Fibroblast of skin of back (primary cell): ENCODE measurements at places on chromosomes 2 and 18.

GRCh38 chr2:177282787-177283572, 18.5 kb upstream of the NFE2L2 start:
- DNase-seq, result no peak

DNA sequence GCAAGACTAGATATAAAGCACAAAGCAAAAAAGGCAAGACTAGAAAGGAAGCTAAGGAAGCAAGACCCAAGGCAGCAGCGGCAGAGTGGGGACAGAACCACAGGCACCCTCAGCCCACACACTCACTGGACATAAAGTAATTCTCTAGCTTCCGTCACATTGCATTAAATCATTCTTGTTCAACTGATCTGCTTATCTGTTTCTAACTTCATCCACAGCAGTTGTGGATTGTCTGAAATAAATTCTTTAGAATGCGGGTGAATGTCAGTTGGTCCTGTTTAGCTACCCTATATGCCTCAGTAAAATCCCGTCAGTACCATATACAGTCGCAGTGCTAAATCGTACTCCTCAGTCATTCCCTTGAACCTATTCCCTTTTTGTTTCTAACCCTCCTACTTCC, 183.2 kb upstream of the SLC39A10 start:
- no peak for DNase-seq

DNA sequence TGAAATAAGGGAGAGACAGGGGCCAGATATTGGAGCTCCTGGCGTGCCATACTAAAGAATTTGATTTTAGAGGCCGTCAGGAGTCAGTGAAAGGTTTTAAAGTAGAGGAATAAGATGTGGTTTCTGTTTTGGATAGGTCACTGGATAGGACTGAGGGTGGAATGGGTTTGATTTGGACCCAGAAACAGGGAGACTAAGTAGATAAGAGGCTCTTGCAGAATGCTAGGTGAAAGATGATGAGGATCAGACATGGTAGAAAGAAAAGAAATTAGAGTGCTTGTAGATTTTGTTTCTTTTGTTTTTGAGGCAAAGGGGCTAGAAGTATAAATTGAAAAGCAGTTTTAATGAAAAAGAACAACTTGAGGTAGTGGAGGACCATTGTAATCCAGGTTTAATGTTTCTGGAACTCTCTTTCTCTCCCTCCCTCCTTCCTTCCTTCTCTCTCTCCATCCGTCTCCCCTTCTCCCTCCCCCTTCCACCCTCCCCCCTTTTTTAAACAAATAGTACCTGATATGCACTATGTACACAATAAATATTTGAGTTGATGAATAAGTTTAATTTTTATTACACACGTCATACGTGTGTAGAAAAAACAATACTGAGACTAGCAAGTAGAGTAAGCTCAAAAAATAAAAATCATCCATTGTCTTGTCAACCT, 1.9 kb downstream of the NDUFV2 start:
- DNase-seq, result no peak

DNA sequence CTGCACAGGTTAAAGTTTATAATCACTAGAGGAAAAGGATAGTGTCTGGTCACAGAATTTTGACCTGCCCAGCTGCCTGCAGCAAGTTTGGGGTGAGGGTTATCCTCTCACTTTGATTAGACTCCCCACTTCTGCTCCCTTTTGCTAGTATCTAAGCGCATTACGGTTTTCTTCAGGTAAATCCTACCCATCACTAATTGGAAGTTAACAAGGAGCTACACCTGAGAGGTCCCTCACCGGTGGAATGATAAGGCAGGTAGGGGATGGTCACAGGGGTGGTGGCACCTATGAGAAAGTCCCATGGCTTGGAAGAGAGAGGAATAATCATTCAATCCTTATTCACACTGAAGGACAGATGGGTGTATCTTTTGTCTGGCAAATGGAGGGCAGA, 7.6 kb downstream of the BCL2 start:
- no peak for DNase-seq

DNA sequence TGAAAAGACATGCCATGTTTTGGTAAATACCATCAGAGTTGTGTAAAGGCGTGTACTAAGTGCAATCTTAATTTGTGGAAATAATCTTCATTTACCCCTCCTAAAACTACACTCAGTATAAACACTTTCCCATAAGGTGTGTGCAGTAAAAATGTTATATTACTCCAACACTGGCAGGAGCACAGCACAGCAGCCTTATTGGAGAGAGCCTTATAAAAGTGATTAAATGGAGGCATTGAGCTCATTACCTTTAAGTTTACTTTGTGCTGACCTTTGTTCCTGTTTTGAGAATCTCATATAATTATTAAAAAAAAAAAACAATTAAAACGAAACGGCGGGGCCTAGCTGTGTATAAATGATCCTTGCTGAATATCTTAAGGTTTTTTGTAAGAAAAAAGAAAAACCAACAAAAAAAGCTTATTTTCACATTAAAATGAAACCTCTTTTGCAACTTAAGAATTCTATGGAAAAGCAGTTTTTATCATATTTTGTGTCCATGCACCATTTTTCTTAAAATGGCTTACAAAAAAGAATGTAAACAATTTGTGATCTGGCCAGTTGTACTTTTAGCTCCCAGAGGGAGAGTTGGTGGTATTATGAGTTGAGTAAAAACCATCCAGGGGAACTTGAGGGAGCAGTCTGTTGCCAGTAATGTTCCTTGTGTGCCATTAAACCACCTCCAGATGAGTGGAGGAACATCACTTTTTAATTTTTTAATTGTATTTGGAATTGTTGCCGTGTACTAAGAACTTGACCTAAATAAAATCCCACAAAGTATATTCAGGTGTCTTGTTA, 103.4 kb downstream of the ABI2 start:
- DNase-seq, result peak; percentile 9

- no peak for DNase-seq
Observed at GRCh38 chr18:11419338-11419737, 190.1 kb upstream of the SLC35G4 start.

- peak; percentile 37 for DNase-seq
Observed at GRCh38 chr18:61669320-61669719, 223.5 kb downstream of the RNF152 start.

GRCh38 chr2:96111823-96112500, 4.4 kb downstream of the ADRA2B start:
- no peak for DNase-seq

GRCh38 chr2:227772197-227772661, 26.5 kb downstream of the SCYGR8 start:
- DNase-seq, result no peak

DNA sequence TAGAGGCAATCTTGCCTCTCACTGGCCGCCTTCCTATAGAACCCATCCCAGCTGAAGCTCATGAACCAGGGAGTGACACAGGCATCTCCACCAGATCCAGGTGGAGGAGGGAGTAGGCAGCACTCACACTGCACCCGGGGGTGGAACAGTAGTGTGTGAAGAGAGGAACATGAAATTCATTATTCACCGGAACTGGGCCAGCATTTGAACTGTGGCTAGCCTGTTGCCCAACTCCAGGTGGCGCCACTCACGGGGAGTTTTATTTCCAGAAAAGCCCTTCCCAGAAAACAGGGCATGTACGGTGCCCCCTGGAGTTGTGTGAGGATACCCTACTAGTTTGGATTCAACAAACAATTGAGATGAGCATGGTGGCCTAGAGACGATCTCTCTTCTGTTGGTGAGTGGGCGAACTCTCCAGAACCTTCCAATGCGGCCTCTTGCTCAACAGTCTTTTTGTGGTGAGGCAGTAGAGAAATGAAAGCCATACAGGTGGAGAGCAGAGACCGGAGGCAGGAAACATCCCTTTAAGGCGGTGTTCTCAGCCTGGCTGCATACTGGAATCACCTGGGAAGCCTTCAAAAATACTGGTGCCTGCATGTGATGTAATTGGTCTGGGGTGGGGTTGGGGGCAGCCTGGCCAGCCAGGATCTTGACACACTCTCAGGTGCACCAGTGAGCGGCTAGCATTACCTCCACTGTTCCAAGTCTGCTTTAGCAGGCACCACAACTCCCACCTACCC, 73.5 kb upstream of the NEDD4L start:
- no peak for DNase-seq

GRCh38 chr2:96964221-96964905, 22.0 kb downstream of the FAM178B start:
- no peak for DNase-seq

- DNase-seq, result peak; percentile 69
Observed at GRCh38 chr2:72112401-72112800, 35.3 kb downstream of the CYP26B1 start.

- DNase-seq, result no peak
Observed at GRCh38 chr2:23664066-23664788, 262.7 kb downstream of the ATAD2B start.

DNA sequence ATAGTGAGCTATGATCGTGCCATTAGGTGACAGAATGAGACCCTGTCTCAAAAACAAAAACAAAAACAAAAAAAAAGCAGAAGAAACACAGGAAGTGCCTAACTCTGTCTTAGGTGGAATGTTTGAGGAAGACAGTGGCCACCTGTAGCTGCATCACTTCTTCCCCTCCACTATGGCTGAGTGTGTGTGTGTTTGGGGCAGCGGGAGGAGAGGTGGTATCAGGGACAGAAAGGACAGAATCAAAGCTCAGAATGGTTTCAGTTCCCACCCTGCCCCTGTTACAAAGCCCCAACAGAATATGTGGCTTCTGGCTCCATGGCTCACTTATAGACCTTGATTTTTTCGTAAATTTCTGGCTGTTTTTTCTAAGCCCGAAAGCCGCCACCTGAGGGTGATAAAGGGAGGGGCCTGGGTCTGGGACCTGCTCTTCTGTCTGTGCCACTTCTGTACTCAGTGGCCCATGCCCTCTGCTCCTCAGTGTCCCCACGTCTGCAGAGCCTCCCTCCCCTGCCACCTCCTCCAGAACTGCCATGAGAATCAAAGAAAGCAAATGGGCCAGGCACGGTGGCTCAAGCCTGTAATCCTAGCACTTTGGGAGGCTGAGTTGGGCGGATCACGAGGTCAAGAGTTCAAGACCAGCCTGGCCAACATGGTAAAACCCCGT, 27.4 kb downstream of the SERTAD2 start:
- DNase-seq, result no peak

- DNase-seq, result no peak
Observed at GRCh38 chr2:190635781-190636180, 13.1 kb upstream of the NAB1 start.

DNA sequence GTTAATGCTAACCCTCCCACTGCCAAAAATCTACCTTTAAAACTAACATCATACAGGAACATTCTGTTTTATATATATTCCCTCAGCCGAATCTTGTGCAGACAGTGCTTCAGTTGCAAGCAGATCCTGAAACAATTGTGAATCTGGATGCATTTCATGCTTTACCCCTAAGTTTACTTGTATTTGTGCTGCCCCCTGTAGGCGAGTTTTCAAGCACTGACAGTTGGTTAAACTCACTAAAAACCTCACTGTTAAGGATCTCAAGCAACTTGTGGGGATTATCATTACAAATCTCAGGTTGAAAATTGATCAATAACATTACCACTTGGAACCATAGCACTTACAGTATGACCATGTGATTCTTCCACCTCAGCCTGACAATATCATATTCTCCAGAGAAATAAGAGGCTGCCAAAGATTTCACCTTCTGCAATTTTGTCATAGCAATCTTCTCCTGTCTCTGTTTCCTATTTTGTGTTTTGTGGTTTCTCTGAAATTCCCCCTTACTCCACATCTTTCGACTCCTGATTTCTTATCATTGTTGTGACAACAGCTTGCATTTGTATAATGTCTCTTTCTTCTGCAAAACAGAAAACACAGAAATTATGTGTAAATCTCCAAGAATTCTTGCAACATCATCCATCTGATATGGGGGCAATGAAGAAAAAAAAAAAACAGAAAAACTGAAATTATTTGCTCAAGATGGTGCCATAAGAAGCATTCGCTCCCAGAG, 354.6 kb upstream of the SETBP1 start:
- DNase-seq, result peak; percentile 63

DNA sequence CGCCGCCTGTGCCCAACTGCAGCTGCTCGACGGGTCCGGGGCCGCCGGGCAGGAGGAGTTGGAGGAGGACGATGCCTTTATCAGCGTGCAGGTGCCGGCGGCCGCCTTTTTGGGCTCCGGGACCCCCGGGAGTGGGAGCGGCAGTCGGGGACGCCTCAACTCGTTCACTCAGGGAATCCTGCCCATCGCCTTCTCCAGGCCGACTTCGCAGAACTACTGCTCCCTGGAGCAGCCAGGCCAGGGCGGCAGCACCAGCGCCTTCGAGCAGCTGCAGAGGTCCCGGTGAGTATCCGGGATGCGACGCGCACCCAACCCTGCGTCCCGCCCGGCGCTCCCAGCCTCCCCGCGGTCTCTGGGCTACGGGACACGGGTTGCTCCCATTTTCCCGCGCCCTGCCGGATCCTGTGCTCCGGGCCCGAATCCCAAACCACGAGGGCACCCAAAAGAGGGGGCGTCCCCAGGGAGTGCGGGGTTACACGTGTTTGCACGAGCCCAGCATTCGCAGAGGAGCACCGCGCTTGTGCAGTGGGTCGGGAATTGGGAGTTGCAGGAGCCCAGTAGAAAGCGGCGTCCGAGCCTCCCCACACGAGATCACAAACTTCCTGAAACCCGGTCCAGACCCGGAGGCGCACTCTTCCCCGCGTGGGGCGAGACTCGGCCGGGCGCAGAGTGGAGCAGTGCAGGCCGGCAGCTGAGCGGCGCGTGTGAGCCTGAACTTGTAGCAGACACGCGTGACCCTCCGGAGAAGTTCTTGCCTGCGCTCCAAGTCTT, 1.2 kb downstream of the CABLES1 start:
- DNase-seq, result peak; percentile 44

DNA sequence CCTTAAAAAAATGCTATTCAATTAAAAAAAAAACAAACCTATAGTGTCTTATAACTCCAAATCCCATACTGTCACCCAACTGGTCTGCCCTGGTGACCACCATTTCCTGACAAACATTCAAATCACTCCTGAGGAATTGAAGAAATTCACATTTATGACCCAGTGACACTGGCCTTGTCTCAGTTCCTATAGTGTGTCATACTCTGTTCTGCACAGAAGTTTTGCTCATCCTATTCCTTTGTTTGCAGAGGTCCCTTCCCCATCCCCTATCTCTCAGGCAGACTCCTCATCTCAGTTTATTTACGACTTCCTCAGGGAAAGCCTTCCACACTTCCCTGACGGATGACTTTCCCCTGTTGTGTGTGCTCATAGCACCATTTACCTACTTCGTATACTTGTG, 14.7 kb downstream of the ZC3H6 start:
- DNase-seq, result peak; percentile 67

DNA sequence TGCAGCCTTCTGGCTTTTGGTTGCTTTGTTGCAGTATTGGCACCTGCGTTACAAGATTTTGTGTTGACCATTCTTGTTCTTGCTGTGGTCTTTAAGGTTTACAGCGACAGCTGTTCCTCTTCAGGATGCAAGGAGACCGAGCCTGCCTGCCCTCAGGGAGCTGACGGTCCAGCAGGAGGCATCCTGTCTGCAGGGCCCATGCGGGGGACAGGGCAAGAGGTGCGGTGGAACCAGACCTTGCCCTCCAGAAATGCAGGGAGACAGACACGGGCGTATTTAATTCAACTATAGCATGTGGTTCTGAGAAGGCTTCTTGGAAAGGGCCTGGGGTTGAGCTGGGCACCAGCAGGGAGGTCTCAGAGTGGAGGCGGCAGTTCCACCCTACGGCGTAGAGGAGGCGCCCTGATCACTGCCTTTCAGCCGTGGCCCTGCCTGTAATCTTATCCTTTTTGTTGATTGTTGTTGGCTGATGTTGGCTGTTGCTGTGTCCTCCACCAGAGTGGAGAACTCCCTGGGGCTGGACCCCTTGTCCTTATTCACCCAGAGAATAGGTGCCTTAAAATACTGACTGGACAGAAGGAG, 71.7 kb downstream of the HPCAL1 start:
- no peak for DNase-seq

GRCh38 chr2:164496881-164497280, 124.4 kb downstream of the GRB14 start:
- DNase-seq, result no peak

- peak; percentile 61 for DNase-seq
Observed at GRCh38 chr18:59737776-59738300, 40.6 kb upstream of the CCBE1 start.
